Neural progenitor cell (in vitro differentiated cells): ENCODE measurements at places on chromosomes 1 and 21. TPM values are rescaled to one million over a fixed set of nuclear protein-coding genes. Genes with fewer than 3 reads are reported as not detected.

- no peaks in the 10 kb centered on the region for H3K4me1 ChIP-seq
- peaks cover 5% of the 10 kb centered on the region for H3K27me3 ChIP-seq
- no peak overlapping the region for H3K27ac ChIP-seq
- no peak for DNase-seq
These were observed 19.4 kb downstream of the HSD11B1 start for GRCh38 chr1:209723756-209724693.

- H3K4me3 ChIP-seq: no peak overlapping the region
- no peaks in the 10 kb centered on the region for H3K4me1 ChIP-seq
- H3K36me3 ChIP-seq: no peaks in the 10 kb centered on the region
- no peak overlapping the region for H3K27ac ChIP-seq
- DNase-seq: no peak
These were observed 21.4 kb downstream of the ARHGAP29 start for GRCh38 chr1:94215955-94216354.

The ARMH1 gene
- 3.6 and 11.4 TPM in 2 replicates for total RNA-seq

The CALML6 gene
- total RNA-seq: 0.53 TPM in 1 of 2 replicates, not detected in the other

- no peaks in the 10 kb centered on the region for H3K36me3 ChIP-seq
- H3K27ac ChIP-seq: no peak overlapping the region
- peak; percentile 38 for DNase-seq
- no peaks in the 10 kb centered on the region for H3K27me3 ChIP-seq
These were observed 26.6 kb downstream of the ATF6 start for GRCh38 chr1:161792740-161793139.

- no peak overlapping the region for H3K27ac ChIP-seq
- no peaks in the 10 kb centered on the region for H3K27me3 ChIP-seq
- H3K4me3 ChIP-seq: no peak overlapping the region
- DNase-seq: no peak
- H3K4me1 ChIP-seq: no peaks in the 10 kb centered on the region
These were observed 16.7 kb downstream of the LRRC3 start for GRCh38 chr21:44471996-44472395.

The CD1D gene
- total RNA-seq: 0.77 TPM in 1 of 2 replicates, not detected in the other

The ATP1B1 gene
- 30.7 and 32.6 TPM in 2 replicates for total RNA-seq

DNA sequence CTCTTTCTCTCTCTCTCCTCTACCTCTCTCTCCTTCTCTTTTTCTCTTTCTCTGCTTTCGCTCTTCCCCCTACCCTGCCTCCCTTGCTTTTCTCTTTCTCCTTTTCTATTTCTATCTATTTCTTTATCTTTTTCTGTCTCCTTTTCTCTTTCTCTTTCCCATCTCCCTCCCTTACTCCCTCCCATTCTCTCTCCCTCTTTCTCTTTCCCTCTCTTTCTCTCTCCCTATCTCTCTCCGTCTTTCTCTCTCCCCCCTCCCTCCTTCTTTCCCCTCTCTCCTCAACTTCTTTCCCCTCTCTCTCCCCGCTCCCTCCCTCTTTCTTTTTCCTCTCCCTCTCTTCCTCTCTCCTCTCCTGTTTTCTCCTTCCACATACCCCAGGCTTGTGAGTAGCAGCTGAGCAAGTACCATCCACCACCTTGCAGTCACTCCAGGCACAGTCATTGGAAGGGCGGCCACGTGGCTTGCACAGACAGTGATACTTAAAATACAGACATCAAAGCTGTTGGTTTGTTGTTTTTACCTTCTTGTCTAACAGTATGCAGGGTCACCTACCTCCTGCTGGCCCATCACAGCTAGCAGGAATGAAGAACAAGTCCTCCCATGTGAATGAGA lies 209.1 kb upstream of the COA6 start:
- H3K4me1 ChIP-seq: no peaks in the 10 kb centered on the region
- no peak overlapping the region for H3K27ac ChIP-seq
- H3K36me3 ChIP-seq: no peaks in the 10 kb centered on the region
- no peak overlapping the region for H3K4me3 ChIP-seq

- DNase-seq: no peak
- H3K4me3 ChIP-seq: no peak overlapping the region
- H3K4me1 ChIP-seq: no peaks in the 10 kb centered on the region
- H3K27me3 ChIP-seq: no peaks in the 10 kb centered on the region
- H3K36me3 ChIP-seq: no peaks in the 10 kb centered on the region
- no peak overlapping the region for H3K27ac ChIP-seq
These were observed 4.4 kb downstream of the TFF2 start for GRCh38 chr21:42346441-42346840.

DNA sequence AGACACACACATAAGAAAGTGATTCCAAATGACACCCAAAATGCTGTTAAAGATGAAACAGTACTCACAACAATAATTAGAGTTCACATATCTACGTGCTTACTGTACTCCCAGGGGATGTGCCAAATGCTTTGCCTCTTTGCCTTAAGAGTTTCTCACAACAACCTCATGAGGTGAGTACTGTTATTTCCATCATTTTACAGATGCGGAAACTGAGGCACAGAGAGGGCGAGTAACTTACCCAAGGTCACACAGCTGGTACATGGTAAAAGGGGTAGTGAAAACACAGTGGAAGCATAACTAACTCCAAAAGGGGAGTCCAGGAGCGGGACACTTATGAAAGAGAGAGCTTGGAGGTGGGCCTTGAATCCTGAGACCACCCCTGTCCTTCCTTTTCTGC lies 171.8 kb downstream of the ACTL8 start:
- peaks cover 16% of the 10 kb centered on the region for H3K4me1 ChIP-seq
- no peak overlapping the region for H3K4me3 ChIP-seq
- H3K27ac ChIP-seq: no peak overlapping the region
- DNase-seq: no peak
- H3K36me3 ChIP-seq: no peaks in the 10 kb centered on the region
- no peaks in the 10 kb centered on the region for H3K27me3 ChIP-seq

DNA sequence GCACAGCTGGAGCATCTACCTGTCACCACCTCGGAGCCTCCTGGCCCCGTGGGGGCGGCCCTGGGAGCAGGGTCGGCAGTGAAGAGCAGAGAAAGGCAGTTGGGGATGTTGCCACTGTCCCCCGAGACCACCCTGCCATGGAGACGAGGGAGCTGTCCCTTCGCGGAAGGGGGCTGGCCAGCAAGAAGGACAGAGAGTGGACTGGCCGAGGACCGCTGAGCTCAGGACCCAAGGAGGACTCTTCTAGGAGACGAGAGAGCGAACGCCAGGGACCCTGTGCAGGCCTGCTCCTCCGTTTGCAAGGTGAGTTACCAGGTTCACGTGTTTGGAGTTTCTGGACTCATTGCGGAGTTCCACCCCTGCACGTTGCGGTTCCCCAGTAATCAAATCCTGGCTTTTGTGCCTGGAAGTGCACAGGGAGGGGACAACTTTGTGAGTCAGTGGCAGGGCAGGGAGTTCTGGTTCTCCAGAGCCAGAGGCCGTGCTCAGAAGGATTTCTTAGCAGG lies 5.6 kb upstream of the POFUT2 start:
- no peak overlapping the region for H3K27ac ChIP-seq
- no peaks in the 10 kb centered on the region for H3K36me3 ChIP-seq
- H3K4me1 ChIP-seq: peaks cover 21% of the 10 kb centered on the region
- DNase-seq: no peak

GRCh38 chr1:159800177-159800930 lies 1.8 kb upstream of the FCRL6 start:
- H3K36me3 ChIP-seq: no peaks in the 10 kb centered on the region
- DNase-seq: no peak
- H3K4me1 ChIP-seq: no peaks in the 10 kb centered on the region
- H3K4me3 ChIP-seq: no peak overlapping the region
- H3K27me3 ChIP-seq: peaks cover 17% of the 10 kb centered on the region

GRCh38 chr1:11180342-11180744 lies 8.8 kb upstream of the ANGPTL7 start:
- no peak overlapping the region for H3K27ac ChIP-seq
- no peak for DNase-seq
- H3K36me3 ChIP-seq: peaks cover 5% of the 10 kb centered on the region
- peaks cover 25% of the 10 kb centered on the region for H3K4me1 ChIP-seq

GRCh38 chr1:6448749-6449631 lies 17.0 kb downstream of the TNFRSF25 start:
- peak; percentile 89 for DNase-seq
- peak overlapping the region; percentile 52 for H3K4me3 ChIP-seq
- peaks cover 33% of the 10 kb centered on the region for H3K27me3 ChIP-seq
- H3K4me1 ChIP-seq: peaks cover 24% of the 10 kb centered on the region

GRCh38 chr1:171641076-171641864 lies 11.2 kb downstream of the MYOC start:
- H3K4me1 ChIP-seq: peaks cover 4% of the 10 kb centered on the region
- no peak overlapping the region for H3K27ac ChIP-seq
- H3K27me3 ChIP-seq: no peaks in the 10 kb centered on the region
- H3K36me3 ChIP-seq: no peaks in the 10 kb centered on the region

DNA sequence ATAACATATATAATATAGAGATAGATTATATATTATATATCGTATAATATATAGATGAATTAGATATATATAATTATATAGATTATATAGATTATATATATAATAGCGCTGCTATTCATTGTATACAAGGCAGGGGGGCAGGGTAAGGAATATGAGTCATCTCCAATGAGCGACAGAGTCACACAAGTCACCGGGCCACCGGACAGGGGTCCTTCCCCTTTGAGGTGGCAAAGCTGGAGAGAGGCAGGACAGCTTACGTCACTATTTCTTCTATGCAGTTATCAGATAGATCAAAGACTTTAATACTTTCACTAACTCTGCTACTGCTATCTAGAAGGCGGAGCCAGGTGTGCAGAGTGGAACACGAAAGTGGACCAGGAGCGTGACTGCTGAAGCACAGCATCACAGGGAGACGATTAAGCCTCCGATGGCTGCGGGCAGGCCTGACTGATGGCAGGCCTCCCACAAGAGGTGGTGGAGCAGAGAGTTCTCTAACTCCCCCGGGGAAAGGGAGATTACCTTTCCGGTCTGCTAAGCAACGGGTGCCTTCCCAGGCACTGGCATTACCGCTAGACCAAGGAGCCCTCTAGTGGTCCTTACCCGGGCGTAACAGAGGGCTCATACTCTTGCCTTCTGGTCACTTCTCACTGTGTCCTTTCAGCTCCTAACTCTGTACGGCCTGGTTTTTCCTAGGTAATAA lies 2154.7 kb downstream of the MRPL39 start:
- no peaks in the 10 kb centered on the region for H3K36me3 ChIP-seq
- no peaks in the 10 kb centered on the region for H3K27me3 ChIP-seq
- peak overlapping the region; percentile 4 for H3K4me3 ChIP-seq
- H3K27ac ChIP-seq: no peak overlapping the region
- DNase-seq: peak; percentile 77

The RGS8 gene
- 0.87 and 0.99 TPM in 2 replicates for total RNA-seq

- H3K36me3 ChIP-seq: no peaks in the 10 kb centered on the region
- peaks cover 6% of the 10 kb centered on the region for H3K4me1 ChIP-seq
- DNase-seq: peak; percentile 52
- H3K4me3 ChIP-seq: peak overlapping the region; percentile 81
These were observed 638 bp upstream of the TUFT1 start for GRCh38 chr1:151539321-151540020.

GRCh38 chr1:112322018-112322417 lies 74.0 kb upstream of the CTTNBP2NL start:
- H3K36me3 ChIP-seq: no peaks in the 10 kb centered on the region
- H3K27me3 ChIP-seq: peaks cover 52% of the 10 kb centered on the region
- no peak overlapping the region for H3K27ac ChIP-seq
- H3K4me3 ChIP-seq: no peak overlapping the region
- peaks cover 8% of the 10 kb centered on the region for H3K4me1 ChIP-seq

The FHAD1 gene
- 2.9 and 9.1 TPM in 2 replicates for total RNA-seq

GRCh38 chr1:117616967-117617366 lies 11.1 kb downstream of the TENT5C start:
- H3K27ac ChIP-seq: no peak overlapping the region
- no peaks in the 10 kb centered on the region for H3K27me3 ChIP-seq
- no peak overlapping the region for H3K4me3 ChIP-seq
- H3K36me3 ChIP-seq: no peaks in the 10 kb centered on the region
- no peaks in the 10 kb centered on the region for H3K4me1 ChIP-seq

- H3K4me1 ChIP-seq: no peaks in the 10 kb centered on the region
- H3K36me3 ChIP-seq: no peaks in the 10 kb centered on the region
- no peak overlapping the region for H3K4me3 ChIP-seq
- no peaks in the 10 kb centered on the region for H3K27me3 ChIP-seq
These were observed 28.5 kb upstream of the LCE5A start for GRCh38 chr1:152481869-152482664.

The KIF26B gene
- total RNA-seq: 0.47 and 1.2 TPM in 2 replicates

GRCh38 chr21:44574457-44575306 lies 1.2 kb downstream of the KRTAP10-4 start:
- H3K4me3 ChIP-seq: no peak overlapping the region
- H3K27me3 ChIP-seq: no peaks in the 10 kb centered on the region
- no peak for DNase-seq
- H3K27ac ChIP-seq: no peak overlapping the region

- no peak overlapping the region for H3K27ac ChIP-seq
- no peaks in the 10 kb centered on the region for H3K36me3 ChIP-seq
- no peak overlapping the region for H3K4me3 ChIP-seq
- peaks cover 50% of the 10 kb centered on the region for H3K4me1 ChIP-seq
These were observed 66.0 kb downstream of the BCAR3 start for GRCh38 chr1:93615582-93616150.

The DFFB gene
- 4.8 and 9.0 TPM in 2 replicates for total RNA-seq

The CELA3B gene
- total RNA-seq: not detected in 2 replicates

- no peaks in the 10 kb centered on the region for H3K4me1 ChIP-seq
- H3K36me3 ChIP-seq: peaks cover 15% of the 10 kb centered on the region
- no peak for DNase-seq
- no peaks in the 10 kb centered on the region for H3K27me3 ChIP-seq
These were observed 13.0 kb upstream of the CLDN19 start for GRCh38 chr1:42753070-42753469.

DNA sequence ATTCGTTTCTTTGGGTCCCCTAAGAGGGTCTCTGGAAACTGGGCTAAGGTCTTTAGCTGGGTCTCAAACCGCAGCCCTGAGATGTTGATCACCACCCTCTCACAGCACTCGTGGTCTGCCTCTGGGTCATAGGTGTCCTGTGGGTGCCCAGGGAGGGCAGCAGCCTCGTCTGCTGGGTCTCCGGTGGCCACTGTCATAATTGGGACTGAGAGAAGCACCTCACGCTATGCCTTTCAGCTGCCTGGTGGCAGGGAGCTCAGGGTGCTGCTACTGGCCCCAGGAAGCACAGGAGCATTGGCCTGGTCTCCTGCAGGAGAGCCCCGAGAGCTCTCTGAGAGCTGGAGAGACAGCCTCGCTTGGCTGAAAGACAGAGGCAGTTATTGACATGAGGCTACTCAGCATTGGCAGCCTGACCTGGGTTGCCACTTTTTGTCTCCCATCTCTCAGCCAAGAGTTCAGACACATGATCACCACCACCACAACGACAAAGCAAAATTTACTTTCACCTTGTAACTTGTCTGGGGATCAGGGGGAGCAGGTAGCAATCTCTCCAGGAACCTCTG lies 1.5 kb downstream of the KCNA2 start:
- H3K27me3 ChIP-seq: peaks cover 71% of the 10 kb centered on the region
- H3K4me1 ChIP-seq: peaks cover 11% of the 10 kb centered on the region
- H3K27ac ChIP-seq: no peak overlapping the region
- H3K36me3 ChIP-seq: no peaks in the 10 kb centered on the region
- H3K4me3 ChIP-seq: no peak overlapping the region

The SELE gene
- total RNA-seq: not detected in 2 replicates

The TDRD10 gene
- total RNA-seq: not detected in 2 replicates

The IL10 gene
- not detected in 2 replicates for total RNA-seq

The SELP gene
- not detected in 2 replicates for total RNA-seq
